HT1080 (cell line): ENCODE measurements at places on chromosomes 1 and 21.

DNA sequence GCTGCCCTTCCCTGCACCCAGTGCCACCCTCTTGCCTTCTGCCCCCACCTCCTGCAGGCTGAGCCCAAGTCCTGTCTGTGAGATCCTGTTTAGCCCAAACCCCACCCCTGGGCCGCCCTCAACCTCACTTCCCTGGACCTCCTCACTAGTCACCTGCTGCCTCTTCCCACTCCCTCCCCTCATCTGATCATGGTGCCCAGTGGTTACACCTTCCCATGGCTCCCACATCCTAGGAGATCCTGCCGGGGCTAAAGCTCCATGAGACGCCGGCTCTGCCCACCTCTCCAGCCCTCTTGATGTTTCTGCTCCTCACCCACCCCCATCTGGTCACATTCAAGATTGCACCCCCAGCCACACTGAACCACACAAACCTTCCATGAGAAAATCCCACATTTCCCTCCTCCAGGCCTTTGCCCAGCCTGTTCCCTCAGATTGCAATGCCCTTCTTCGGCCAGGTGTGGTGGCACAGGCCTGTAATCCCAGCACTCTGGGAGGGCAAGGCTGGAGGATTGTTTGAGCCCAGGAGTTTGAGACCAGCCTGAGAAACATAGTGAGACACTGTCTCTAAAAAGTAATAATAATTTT is 17.0 kb downstream of the TTC39A start:
- peak; percentile 59 for DNase-seq

DNA sequence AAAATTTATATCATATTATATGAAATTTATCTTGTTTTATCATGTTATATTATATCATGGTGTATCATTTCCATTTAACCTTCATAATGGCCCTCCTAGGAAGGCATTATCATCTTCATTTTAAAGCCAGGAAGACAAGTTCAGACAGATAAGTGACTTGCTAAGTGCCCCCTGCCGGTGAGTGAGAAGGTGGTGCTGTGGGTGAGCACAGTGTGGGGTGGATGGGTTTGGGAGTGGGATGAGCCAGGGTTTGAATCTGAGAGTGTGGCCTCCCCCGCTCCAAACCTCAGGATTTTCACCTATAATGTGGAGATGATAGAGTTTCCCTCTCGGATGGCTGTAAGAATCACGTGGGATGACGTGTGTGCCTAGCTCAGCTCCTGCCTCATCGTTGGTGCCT is 108.7 kb upstream of the IGSF21 start:
- DNase-seq: no peak

GRCh38 chr21:21162786-21163185 is 164.6 kb downstream of the NCAM2 start:
- DNase-seq: no peak

DNA sequence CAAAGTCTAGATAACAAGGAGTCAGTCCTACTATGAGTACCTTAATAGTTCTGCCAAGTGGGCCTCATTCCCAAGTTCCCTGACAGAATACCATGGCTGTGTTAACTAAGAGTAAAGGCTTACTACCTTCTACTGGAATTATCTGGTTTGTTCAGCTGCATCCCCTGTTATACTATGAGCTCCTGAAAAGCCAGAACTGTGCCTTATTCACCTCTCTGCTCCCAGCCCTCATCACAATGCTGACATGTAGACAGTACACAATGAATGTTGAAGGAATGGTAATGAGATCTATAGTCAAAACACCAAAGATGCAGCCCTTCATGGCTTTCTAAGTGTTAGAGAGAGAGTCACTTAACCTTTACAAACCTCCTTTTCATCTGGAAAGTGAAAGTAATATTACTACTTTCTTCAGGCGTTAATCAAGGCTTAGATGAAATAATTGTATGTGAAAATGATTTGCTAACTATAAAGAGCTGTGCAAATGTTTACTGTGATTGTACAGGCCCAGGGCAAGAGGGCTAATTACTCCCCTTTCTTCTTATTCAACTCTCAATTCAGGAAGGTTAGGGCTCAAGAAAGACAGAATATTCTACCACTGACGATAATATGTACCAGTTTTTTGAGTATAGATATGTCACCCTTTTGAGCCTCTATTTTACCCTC is 70.3 kb upstream of the MROH9 start:
- DNase-seq: no peak

DNA sequence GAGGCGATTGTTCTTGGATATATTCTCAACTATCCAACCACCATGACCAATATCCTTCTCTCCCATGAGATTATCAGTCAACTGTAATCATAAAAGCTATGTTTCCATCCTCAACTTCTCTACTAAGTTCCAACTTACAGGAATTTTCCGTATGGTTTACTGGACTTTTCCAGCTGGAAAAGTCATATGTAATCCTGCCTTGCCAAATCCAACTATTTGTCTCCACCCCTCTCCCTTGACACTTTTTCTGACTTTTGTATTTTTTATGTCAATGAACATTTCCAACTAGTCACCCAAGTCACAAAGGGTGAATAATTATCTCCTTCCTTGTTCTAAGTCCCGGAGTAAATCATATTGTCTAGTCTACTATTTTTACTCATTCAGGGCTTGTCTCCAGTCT is 293.1 kb downstream of the USP25 start:
- no peak for DNase-seq

- no peak for DNase-seq
Measured at GRCh38 chr1:206706298-206706791, 21.6 kb downstream of the MAPKAPK2 start.

DNA sequence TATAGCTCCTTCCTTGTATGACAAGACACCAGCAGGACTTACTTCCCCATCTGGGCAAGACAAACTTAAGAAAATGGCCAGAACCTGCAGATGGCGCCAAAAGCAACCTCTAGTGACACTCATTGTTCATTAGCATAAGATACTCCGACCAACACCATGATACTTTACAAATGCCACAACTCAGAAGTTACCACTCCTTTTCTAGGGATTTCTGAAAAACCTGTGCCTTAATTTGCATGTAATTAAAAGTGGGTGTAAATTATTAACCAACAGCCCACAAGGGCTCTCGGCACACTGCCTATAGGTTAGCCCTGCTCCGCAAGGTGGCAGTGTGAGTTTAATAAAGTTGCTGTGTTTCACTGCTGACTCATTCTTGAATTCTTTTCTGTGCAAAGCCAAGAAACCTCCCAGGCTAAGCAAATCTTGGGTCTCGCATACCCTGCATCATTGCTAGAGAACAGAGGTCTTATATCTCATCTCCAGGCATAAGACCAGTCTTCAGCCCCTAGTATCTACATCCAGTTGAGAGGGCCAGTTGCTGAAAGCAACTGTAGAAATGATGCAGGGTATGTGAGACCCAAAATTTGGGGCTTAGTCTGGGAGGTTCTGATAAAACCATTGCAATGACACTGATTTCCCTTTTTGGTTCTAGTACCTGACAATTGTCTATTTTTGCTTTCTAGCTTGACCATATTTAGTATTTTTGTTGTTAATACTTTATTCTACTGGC is 86.4 kb downstream of the FAF1 start:
- DNase-seq: peak; percentile 73

DNA sequence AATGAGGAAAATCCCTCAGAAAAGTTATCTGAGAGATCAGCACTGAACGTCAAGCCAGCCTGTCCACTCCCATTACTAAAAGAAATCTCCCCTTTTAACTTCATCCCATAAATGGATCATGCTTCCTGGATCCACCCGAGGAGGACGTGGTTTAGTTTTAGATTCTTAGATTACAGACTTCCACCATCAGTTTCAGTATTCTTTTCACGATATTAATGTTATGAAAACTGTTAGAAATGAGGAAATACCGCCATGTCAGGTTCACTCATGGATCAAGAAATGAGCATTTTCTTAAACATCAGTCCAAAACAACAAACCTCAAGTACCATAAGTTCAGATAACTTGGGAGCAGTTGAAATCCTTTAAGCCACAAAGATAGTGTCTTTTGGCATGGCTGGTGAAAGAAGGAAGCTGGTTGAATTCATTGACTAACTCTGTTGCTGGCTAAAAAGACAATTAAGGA is 49.8 kb downstream of the NFIA start:
- no peak for DNase-seq

DNA sequence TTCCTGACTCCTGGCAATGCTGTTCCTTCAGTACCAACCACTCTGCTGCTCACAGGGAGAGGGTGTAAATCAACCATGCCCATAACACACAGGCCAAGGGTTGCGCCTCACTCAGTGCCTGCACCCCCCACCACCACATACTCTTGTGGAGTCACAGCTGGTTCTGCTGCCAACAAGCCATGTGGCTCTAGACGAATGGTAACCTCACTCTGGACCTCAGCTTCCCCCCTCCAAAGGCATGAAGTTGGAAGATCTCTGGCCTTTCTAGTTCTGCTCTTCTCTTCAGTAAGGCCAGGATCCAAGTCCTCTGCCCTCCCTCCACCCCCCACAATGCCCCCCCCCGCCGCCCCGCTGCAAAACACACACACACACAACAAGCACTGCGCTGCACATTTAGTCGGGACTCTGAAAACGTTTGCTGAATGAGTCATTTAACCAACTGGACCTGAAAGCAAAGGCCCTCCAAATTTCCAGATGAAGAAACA is 1.7 kb upstream of the GLIS1 start:
- peak; percentile 30 for DNase-seq

DNA sequence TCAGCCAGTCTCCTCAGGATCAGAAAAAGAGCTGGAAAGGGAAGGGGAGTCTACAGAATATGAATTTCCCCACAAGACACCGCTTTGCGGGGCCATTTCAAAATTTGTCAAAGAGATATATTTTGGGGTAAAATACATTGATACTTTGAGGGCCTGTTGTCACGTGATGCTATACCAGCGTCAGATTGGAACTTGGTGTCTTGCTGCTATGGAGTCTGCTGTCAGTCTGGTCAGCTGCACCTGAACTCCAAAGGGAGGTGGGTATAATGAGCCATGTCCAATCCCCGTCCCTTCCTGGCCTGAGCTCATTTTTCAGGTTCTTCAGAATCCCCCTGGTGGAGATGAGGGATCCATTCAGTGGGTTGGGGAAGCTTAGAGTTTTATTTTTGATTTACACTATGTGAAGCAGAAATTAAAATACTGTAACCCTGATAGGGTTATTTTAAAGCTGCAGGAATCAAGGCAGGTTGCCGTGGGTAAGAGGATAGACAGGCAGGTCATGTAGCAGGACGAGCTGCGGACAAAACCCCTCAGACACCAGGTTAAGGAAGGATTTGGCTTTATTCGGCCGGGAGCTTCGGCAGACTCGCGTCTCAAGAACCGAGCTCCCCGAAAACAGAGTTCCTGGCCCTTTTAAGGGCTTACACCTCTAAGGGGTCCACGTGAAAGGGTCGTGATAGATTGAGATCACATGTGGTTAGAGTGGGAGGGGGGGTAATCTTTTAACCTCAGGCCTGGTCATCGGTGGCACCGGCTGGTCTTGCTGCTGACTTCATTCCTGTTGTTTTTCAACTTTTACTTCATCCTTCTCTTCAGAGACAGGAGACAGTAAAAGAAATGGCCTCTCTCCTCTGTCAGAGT is 2.2 kb upstream of the POFUT2 start:
- DNase-seq: no peak

DNA sequence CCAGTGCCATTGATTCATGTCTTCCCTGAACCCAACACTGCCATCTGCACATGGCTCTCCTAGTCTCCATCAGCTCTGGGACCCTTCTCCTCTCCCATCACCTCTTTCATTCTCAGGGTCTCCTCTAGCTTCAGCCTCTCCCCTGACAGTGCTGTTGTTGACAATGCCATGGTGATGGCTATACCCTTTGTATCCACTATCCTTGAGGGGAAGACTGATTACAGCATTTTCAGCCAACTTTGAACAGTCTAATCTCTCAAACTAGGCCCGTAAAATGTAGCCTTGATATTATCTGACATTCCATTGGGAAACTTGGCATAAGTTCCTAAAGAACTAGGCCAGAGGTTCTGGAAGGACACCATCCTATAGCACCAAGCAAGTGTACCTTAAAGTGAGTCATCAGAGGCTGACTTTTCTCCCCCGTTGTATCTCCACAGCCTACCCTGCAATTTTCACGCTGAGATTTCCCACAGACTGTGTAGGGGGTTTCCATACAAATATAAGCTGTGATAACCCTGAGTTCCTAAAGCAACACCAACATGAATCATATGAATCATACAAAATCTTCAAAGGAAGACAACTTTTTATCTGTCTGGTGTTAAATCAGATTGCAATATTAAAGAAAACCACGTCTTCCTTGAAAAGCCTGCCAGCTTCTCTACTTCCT is 5.8 kb downstream of the HAO2 start:
- DNase-seq: peak; percentile 6

- DNase-seq: no peak
Measured at GRCh38 chr1:29785137-29785527, 548.8 kb downstream of the PTPRU start.

DNA sequence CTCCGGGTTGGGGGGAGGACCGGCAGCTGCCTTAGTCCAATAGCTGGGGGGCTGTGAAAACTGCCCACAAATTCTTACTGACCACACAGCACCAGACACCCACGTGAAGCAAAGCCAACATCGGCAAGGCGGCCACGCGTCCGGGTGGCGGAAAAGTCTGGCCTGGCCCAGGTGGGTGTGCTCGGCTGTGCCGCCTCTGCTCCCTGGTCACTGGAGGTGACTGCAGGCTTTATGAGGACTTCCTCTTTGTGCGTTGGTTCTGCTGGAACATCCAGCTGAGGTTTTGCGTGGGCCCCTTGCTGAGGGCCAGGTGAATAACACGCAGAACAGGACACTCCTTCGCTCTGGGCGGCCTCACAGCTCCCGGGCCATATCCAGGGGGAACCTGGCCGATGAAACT is 35.4 kb downstream of the FAAP20 start:
- DNase-seq: no peak

- DNase-seq: peak; percentile 72
Measured at GRCh38 chr1:94180650-94181049, 56.7 kb downstream of the ARHGAP29 start.

GRCh38 chr1:202798260-202798659 is 10.0 kb downstream of the KDM5B start:
- no peak for DNase-seq

GRCh38 chr21:21019681-21020080 is 21.5 kb downstream of the NCAM2 start:
- DNase-seq: no peak

- DNase-seq: no peak
Measured at GRCh38 chr21:46012154-46012553, 30.6 kb downstream of the COL6A1 start.

DNA sequence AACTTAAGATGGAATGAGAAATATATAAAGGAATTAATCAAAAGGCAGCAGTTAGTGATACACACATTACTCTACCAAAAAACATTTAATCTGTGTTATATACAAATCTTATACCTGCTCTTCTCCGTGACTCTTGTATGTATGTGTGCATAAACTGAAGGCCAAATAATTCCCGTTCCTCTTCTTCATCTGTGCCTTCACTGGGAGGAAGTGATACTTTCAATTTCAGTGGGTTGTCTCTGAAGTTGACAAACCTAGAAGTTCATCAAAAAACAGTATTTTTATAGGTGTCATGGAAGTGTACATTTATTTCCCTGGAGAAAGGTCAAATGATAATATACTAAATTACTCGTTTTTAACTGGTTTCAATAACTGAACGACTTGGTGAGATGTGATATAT is 19.3 kb downstream of the TRMT13 start:
- no peak for DNase-seq

- DNase-seq: no peak
Measured at GRCh38 chr1:24329797-24330543, 10.8 kb downstream of the GRHL3 start.

GRCh38 chr1:55937840-55938375 is 641.5 kb downstream of the PLPP3 start:
- no peak for DNase-seq
